ENCODE measurements at places on chromosomes 5 and 9.

DNA sequence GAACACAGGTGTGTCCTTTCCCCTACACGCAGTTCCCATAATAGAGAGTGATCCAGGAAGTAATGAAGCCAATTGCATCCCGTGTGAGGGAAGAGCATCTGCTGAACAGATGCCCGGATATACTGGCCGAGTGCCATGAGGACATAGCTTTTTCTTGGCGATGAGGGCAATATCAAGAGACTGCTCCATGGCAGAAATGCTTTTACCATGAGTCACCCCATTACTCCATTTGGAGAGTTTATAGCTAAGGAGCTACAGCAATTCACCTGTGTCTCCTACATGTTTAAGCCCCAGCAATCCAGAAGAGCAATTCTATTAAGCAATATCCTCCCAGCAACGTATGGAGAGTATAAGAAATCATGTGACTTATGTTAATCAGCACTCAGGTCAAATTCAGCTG lies 222.0 kb upstream of the KLF4 start:
- no peak for DNase-seq

DNA sequence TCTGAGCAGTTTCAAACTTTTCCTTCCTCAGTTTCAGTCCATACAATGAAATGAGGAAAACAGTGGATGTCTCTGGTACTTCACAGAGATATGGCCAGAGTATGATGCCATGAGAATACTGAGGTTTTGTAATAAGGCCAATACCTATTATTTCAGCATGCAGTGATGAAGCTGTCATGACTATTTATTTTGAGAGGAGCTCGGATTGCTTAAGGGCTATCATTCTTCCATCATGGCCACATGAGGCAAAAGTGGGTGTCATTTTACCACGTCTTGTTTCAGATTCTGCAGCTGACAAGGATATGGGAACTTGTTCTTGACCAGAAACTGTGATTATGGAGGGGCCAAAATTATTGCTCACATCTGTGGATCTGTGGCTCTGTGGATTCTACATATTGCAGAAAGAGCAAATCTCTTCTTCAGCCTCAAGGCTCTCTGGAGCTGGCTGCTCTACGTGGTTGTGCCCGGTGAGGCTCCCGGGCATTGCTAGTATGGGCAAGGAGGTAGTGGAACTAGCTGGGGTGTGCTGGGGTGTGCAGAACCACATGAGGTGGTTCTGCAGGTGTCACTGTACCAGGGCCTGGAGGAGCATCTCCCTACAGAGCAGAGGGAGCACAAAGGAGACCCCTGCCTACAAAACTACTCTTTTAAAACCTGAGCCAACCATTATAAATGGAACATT lies 180.3 kb downstream of the SEMA6A start:
- DNase-seq, result no peak

DNA sequence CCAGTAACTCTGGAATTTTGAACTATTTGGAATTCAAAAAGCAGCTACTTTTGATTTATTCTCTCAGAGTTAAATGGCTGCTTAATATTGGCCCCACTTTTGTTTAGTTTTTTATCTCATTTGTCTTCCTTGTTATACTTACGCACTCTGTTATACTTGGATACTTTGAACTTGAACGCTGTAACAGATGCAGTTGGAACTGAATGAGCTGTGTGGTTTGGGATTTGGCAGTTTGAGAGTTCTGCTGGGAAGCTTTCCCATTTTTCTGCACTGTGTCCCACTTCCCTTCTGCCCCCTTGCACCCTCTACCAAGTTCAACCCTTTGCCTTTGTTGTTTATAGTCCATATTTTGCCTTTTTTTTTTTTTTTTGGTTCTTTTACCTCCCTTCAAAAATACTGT lies 3.8 kb downstream of the RHOBTB3 start:
- no peak for DNase-seq

- no peak for DNase-seq
Observed at GRCh38 chr5:77844373-77844622, 68.2 kb upstream of the TBCA start.

GRCh38 chr5:89584339-89584956 lies 701.5 kb upstream of the MEF2C start:
- DNase-seq, result no peak

- no peak for DNase-seq
Observed at GRCh38 chr9:114086607-114087006, 8.5 kb upstream of the AMBP start.

- no peak for DNase-seq
Observed at GRCh38 chr5:96049398-96050272, 88.0 kb upstream of the ELL2 start.

GRCh38 chr5:88193896-88194295 lies 74.7 kb downstream of the TMEM161B start:
- DNase-seq, result no peak

DNA sequence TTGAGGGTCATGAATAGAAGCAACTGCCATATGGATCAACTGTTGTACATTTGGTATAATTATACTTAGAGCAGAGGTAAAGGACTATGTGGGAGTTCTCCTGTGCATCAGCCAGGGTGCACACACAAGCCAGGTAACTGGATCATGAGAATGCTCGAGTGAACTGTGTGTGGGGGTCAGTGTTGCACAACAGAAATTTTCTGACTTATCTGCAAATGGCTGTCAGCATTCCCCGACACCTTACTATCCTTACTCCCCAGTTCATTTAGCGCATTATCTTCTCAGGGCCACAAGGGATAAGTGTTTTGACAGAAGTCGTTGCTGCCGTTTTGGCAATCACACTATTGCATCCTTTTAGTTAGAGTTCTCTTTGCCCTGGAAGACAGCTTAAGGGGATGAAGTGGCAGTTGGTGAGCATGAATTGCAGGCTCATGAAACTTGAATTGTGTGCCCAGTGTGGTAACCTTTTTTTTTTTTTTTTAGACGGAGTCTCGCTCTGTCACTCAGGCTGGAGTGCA lies 1.7 kb downstream of the CANX start:
- DNase-seq, result no peak

GRCh38 chr9:99023831-99024230 lies 80.1 kb downstream of the COL15A1 start:
- DNase-seq, result no peak

- DNase-seq, result no peak
Observed at GRCh38 chr9:132873403-132873802, 4.7 kb downstream of the AK8 start.

DNA sequence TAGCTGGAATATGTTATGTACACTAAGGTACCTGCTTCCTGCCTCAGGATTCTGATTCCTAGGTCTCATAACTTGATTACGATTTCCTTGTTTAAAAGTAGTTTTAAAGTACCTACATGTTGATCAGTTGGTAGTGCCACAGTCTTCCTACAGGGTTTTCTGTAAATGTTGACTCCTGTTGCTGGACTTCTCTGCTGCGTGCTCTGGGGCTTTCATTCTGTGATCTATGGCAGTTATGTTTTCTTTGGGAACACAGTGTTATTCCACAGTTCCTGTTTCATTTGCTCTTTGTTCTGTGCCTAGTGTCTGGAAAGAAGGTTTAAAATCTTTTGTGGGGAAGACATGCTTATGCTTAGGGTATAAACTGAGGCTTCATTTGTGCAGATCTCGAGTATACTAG lies 343.5 kb downstream of the PLK2 start:
- no peak for DNase-seq

- no peak for DNase-seq
Observed at GRCh38 chr5:157721159-157721558, 10.1 kb upstream of the THG1L start.

DNA sequence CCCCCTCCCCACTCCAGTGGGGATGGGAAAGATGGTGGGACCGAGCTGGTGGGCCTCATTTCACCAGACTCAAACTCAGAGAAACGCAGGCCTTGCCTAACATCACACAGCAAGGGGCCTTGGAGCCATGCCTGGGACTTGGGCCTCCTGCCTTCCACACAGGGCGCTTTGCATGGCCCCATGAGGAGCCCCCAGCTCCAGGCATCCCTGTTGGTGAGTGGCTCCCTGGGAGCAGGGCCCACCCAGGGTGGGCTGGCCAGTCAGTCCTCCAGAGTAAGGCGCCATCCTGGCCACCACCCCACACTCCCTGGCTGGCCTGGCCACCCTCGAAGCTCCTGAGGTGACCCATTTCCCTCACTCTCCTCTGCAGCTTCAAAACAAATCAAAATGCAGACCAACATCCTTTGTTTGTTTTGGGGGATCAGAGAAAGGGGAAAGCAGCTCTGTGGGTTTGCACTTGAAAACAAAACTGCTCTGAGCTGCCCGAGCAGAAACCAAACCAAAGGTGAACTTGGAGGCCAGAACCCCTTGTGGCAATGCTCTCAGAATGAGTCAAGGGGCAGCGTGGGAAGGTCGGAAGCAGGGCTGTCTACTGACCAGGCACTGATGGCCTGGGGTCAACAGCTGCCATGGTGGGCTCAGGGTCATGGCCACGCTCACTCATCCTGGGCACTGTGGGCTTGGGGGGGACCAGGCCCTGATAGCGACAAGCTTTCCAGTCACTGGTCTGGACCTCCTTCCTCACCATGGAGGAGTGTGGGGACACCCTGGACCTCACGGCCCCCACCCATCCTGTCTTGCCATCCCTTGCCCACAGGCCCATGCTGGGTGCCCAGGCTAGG lies 37.0 kb upstream of the VDAC1 start:
- DNase-seq, result no peak

- no peak for DNase-seq
Observed at GRCh38 chr5:159322180-159322579, 8.1 kb downstream of the IL12B start.

- DNase-seq, result no peak
Observed at GRCh38 chr9:20070336-20070735, 281.5 kb upstream of the SLC24A2 start.

- no peak for DNase-seq
Observed at GRCh38 chr5:180824630-180825476, 22.2 kb upstream of the MGAT1 start.
